Psoas muscle (tissue), 8 donors: ENCODE measurements at places on chromosomes 12 and 14. TPM values are rescaled to one million over a fixed set of nuclear protein-coding genes. Genes with fewer than 3 reads are reported as not detected.
A peak's percentile ranks its signal among the peaks of the same experiment; 100 is the strongest.

DNA sequence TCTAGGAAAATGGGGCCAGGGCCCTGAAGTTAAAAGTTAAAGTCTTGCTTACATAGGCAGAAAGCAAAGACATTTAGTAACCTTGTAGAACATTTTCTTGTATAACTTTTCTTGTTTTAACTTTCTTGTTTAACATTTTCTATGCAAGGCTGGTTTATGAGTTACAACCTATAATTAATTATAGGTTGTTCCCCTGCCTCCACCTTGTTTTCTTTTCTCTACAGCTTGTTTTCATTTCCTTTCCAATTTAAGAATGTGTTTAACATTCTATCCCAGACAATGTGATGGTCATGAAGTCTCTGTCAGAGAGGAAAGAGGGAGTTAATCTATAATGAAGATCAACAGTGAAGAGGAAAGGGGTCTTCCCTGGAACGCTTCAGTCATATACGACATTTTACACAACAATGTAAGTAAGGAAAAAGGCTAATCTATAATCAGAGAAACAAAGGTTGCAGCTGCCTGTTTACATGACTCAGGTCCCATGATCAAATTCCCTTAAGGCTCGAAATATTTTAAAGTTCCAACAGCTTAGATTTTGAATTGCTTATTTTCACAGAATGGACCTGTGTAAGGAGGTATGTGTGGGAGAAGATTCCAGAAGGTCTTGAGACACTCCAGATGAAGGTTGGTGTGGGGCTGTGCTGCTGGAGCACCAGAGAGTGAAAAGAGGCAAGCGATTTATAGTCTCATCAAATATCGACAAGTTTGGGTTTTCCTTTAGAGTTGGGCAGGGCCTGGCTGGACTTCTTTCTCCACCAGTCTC lies 34.2 kb upstream of the TCL1B start:
- no peak overlapping the region for H3K4me3 ChIP-seq
- H3K27me3 ChIP-seq, result no peaks in the 10 kb centered on the region
- no peak for DNase-seq
- H3K27ac ChIP-seq, result no peak overlapping the region

HPD gene
- polyA plus RNA-seq, result 1.6 TPM

DNA sequence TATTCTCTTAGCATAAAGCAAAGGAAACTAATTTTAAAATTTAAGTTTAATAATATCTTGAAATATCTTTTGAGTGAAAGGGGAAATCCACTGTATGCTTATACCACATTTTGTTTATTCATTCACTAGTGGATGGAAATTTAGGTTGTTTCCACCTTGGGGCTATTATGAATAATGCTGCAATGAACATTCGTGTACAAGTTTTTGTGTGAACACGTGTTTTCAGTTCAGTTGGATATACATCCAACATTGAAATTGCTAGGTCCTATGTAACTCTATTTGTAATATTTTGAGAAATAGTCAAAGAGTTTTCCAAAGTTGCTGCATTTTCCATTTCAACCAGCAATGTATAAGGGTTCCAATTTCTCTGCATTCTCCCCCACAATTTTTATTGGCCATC lies 83.7 kb upstream of the ETV6 start:
- DNase-seq, result no peak
- no peaks in the 10 kb centered on the region for H3K36me3 ChIP-seq
- no peak overlapping the region for H3K27ac ChIP-seq
- H3K27me3 ChIP-seq, result no peaks in the 10 kb centered on the region

DNA sequence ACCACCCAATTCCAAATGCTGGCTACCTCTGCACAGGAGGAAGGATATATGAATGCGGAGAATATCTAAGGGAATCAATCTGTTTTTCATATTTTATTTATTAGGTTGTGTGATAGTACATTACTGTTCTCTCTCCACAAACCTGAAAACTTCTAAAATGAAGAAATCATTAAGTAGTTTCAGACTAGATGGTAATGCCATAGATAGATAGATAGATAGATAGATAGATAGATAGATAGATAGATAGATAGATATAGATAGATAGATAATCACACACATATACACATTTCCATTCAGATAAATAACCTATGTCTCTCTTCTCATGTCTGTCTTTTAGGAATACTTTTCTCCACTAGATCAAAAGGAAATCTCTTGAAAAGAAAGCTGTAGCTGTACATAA lies 126.1 kb upstream of the TSPAN8 start:
- no peak overlapping the region for H3K4me3 ChIP-seq
- H3K27ac ChIP-seq, result no peak overlapping the region
- H3K4me1 ChIP-seq, result no peaks in the 10 kb centered on the region
- no peaks in the 10 kb centered on the region for H3K36me3 ChIP-seq
- H3K27me3 ChIP-seq, result no peaks in the 10 kb centered on the region

DNA sequence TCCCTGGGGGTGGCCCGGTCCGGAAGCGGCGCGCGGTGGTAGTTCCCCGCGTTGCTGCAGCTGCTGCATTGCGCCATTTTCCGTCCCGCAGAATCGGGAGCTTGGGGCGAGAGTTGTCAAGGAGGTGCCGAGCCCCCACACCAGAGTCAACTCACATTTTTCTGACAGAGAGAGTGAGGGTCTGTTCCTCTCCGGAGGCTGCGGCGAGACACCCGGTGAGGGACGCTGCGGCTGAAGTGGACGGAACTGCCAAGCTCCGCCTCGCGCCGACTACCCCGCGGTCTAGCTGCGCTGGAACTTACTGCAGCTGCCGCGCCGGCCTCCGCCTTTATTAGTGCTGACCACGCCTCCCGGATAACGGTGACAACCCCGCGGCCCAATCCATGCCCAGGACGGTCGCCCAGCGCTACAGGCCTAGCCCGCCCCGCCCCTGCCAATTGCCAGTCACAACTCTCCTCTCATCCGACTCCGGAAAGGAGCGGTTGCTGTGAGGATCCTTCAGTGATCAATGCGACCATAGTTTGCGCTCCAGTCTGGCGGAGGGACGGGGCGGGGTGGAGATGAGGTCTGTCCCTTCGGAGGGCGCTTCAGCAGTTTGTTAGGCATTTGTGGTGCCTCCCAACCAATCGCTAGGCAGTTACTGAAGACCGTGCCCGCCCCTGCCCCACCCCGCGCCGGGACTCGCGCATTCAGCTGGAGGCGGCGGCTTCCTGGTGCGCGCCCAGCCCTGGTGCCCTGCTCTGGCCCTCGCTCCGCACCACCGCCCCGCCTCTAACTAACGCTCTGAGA lies at the start of gene VAMP1:
VAMP1 (minus strand) TSS at position 303 of the 789 bp plus-strand sequence; CDS start at position 157, 146 bp downstream.
- H3K4me3 ChIP-seq, result peak within 1 kb of the TSS; percentile 91
- peak; percentile 98 for DNase-seq
- H3K27ac ChIP-seq, result peak within 1 kb of the TSS; percentile 95
- no peaks in the 10 kb centered on the region for H3K27me3 ChIP-seq

- no peak overlapping the region for H3K4me3 ChIP-seq
- H3K36me3 ChIP-seq, result no peaks in the 10 kb centered on the region
- no peak overlapping the region for H3K27ac ChIP-seq
- no peak for DNase-seq
- H3K4me1 ChIP-seq, result no peaks in the 10 kb centered on the region
These were observed 111.7 kb downstream of the SLC25A21 start for GRCh38 chr14:37060496-37061260.

DNA sequence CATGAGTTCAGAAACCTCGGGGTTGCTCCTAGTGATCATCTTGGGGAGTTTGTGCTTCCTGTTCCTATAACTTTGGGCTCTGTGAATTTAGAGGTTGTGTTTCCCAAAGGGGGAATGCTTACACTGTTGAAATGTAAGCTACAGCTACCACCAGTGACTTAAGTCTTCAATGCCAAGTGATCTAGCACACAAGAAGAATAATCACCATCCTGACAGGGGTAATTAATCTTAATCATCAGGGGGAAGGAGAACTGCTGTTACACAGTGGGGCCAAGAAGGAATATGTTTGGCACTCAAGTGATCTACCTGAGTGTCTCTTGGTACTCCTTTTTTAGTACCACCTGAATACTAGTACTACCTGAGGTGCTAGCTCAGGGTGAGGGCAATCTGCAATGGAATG lies 34.9 kb upstream of the RNU6-7 start:
- no peaks in the 10 kb centered on the region for H3K4me1 ChIP-seq
- H3K27me3 ChIP-seq, result no peaks in the 10 kb centered on the region
- no peak for DNase-seq
- H3K4me3 ChIP-seq, result no peak overlapping the region
- H3K27ac ChIP-seq, result no peak overlapping the region

POLR3B gene
- polyA plus RNA-seq, result 5.3 TPM

PROX2 gene
- not detected for polyA plus RNA-seq

- no peak overlapping the region for H3K27ac ChIP-seq
- H3K4me1 ChIP-seq, result no peaks in the 10 kb centered on the region
- no peak overlapping the region for H3K4me3 ChIP-seq
- no peak for DNase-seq
- no peaks in the 10 kb centered on the region for H3K36me3 ChIP-seq
- no peaks in the 10 kb centered on the region for H3K27me3 ChIP-seq
These were observed 65.6 kb downstream of the AMN start for GRCh38 chr14:102988054-102988453.

MUCL1 gene
- polyA plus RNA-seq, result not detected

GRCh38 chr12:4789776-4790175 lies 69.6 kb downstream of the GALNT8 start:
- H3K27me3 ChIP-seq, result no peaks in the 10 kb centered on the region
- no peaks in the 10 kb centered on the region for H3K4me1 ChIP-seq
- no peak overlapping the region for H3K27ac ChIP-seq
- H3K36me3 ChIP-seq, result no peaks in the 10 kb centered on the region
- DNase-seq, result no peak

PCK2 gene
- polyA plus RNA-seq, result 2.7 TPM

EIF2B1 gene
- 27.4 TPM for polyA plus RNA-seq

DNA sequence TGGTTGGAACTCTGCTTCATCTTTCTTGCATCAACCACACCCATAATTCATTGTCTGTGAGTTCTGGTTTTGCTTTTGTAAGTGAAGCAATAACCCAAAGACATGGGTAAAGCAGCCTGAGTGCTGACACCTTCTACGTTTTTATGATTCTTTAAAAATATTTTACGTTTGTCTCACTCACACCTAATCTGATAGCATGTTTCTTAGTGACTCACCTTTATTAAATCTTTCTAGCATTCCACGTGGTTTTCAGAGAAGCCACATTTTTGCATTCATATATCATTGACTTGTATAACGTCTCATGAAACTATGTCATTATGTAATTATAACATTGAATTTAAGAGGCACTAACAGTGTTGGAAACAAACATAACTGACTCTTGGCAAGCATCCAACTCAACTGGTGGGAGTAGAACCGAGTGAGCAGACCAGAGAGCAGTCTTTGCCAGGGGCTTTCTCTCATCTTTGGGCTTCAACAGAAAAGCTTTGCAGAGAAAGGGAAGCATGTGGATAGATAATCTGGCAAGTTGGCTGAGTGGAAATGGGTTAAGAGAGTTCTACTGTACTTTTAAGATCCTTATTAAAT lies 118.8 kb downstream of the TPH2 start:
- H3K27me3 ChIP-seq, result no peaks in the 10 kb centered on the region
- no peaks in the 10 kb centered on the region for H3K4me1 ChIP-seq
- H3K27ac ChIP-seq, result no peak overlapping the region
- no peak for DNase-seq

ACSS3 gene
- 5.4 TPM for polyA plus RNA-seq

LARP4 gene
- polyA plus RNA-seq, result 21.2 TPM

DNA sequence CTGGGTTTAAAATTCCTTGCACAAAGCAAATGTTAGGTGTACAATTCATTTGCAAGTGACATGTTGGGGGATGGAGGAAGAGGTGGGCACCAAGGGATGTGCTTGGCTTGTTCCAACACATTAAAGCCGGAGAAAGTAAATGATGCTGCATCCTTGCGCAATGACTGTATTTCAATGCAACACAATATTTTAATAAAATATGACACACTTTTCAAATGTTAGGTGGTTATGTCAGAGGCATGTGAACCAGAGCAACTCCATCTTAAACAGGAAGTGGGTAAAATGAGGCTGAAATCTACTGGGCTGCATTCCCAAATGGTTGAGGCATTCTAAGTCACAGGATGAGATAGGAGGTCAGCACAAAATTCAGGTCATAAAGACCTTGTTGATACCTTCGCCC lies 53.6 kb upstream of the ARHGAP5 start:
- no peaks in the 10 kb centered on the region for H3K27me3 ChIP-seq
- H3K4me3 ChIP-seq, result no peak overlapping the region
- no peaks in the 10 kb centered on the region for H3K36me3 ChIP-seq
- DNase-seq, result no peak

DNA sequence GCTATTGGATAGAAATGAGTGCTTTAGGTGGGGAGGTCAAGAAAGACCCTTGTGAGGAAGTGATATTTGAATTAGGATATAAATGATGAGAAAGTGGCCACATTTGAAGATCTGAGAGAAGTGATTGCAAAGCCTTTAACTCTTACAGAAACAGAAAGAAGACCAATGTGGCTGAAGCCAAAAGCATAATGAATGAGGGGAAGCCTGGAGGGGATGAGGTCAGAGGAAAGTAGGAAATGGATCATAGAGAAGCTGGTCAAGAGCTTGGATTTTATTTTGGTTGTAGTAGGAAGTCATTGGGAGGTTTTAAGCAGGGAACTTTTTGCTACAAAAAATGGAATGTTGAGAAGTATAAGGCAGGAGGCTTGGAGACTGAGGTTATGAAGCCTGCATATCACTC lies 3.5 kb upstream of the GYS2 start:
- DNase-seq, result no peak
- no peaks in the 10 kb centered on the region for H3K36me3 ChIP-seq
- no peak overlapping the region for H3K4me3 ChIP-seq
- no peaks in the 10 kb centered on the region for H3K4me1 ChIP-seq
- no peak overlapping the region for H3K27ac ChIP-seq
- H3K27me3 ChIP-seq, result no peaks in the 10 kb centered on the region

RNASE3 gene
- polyA plus RNA-seq, result 0.51 TPM

DNA sequence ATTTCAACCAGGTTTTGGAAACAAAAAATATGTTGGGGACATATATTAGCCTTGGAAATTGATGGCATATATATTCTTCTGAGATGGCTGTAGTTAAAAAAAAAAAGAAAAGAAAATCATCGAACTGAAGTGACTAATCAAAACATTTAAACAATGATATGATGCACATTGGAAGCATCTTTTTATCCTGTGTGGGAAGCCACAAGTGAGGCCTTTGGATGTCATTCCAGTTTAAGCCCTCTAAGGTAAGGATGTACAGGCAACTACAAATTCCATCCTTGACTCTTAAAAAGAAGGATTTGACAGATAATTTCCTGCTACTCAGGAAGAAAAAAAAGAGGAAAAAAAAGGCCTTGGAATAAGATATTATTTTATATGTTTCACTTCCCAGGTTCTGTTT lies 9.6 kb upstream of the PTPRB start:
- H3K36me3 ChIP-seq, result no peaks in the 10 kb centered on the region
- H3K27me3 ChIP-seq, result peaks cover 1% of the 10 kb centered on the region
- H3K4me1 ChIP-seq, result no peaks in the 10 kb centered on the region

DNA sequence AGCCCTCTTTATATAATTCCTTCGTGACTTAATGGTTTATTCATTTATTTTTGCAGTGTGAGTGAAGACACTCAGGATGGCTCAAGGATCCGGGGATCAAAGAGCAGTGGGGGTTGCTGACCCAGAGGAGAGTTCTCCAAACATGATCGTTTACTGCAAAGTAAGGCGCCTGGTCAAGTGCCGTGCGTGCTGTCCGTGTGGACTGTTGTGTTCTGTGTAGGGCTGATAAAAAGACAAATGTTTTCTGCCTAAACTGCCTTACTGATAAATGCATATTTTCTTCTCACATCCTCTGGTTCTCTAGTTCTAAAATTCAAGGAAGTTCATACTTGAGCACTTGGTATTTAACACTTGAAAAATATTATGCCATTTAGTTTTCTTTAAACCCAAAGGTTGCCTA lies 32.5 kb downstream of the RGS6 start:
- no peak overlapping the region for H3K27ac ChIP-seq
- no peak overlapping the region for H3K4me3 ChIP-seq
- no peak for DNase-seq
- no peaks in the 10 kb centered on the region for H3K36me3 ChIP-seq

LRRIQ1 gene
- polyA plus RNA-seq, result not detected
